Fibroblast of the aortic adventitia (primary cell): ENCODE measurements at places on chromosomes 13 and 19.

GRCh38 chr19:16136185-16136999 lies 7.1 kb upstream of the HSH2D start:
- peak; percentile 10 for DNase-seq

GRCh38 chr19:18500799-18501198 lies 21.1 kb downstream of the ELL start:
- DNase-seq = peak; percentile 64

- DNase-seq = no peak
Observed at GRCh38 chr13:110261166-110262081, 45.5 kb downstream of the COL4A1 start.

DNA sequence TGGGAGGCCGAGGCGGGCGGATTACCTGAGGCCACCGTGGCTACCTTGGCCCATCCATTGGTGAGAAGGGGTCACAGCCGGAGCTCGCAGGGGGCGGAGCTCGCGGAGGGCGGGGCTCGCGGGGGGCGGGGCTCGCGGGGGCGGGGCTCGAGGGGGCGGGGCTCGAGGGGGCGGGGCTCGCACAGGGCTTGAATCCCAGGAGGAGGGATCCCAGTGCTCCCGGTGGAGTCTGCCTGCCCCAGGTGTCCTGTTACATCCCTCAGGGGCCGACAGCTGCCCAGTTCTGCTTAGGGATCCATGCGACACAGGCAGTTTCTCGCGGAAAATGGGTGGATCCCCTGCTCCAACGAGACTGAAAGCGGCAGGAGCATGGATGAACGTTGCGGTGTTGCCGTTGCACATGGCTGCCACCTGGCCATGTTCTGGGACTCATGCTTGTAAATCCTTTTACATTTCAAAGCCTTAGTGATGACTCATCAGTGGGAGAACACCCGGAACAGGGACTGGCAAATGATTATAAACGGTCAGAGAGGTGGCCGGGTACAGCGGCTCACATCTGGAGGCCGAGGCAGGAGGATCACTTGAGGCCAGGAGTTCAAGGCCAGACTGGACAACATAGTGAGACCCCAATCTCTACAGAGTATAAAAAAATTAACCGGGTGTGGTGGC lies 25.1 kb downstream of the TMPRSS9 start:
- peak; percentile 63 for DNase-seq

DNA sequence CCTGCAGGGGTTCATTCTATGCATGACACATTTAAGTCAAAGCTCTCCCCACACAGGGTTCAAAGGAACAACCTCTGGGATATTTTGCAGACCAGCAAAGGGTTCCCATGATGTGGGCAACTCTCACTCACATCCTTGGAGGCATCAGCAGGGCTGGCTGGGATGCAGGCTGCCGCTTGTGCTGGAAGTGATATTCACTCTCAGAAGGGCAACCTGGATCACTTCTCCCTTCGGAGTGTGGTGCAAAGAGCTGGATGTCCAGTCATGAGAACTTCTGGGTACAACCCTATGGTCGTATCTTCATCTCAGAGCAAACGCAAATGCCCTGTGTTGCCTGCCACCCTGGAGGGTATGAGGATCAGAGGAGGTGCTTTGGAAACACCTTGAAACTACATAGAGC lies 98.6 kb downstream of the ZDHHC20 start:
- DNase-seq = no peak

DNA sequence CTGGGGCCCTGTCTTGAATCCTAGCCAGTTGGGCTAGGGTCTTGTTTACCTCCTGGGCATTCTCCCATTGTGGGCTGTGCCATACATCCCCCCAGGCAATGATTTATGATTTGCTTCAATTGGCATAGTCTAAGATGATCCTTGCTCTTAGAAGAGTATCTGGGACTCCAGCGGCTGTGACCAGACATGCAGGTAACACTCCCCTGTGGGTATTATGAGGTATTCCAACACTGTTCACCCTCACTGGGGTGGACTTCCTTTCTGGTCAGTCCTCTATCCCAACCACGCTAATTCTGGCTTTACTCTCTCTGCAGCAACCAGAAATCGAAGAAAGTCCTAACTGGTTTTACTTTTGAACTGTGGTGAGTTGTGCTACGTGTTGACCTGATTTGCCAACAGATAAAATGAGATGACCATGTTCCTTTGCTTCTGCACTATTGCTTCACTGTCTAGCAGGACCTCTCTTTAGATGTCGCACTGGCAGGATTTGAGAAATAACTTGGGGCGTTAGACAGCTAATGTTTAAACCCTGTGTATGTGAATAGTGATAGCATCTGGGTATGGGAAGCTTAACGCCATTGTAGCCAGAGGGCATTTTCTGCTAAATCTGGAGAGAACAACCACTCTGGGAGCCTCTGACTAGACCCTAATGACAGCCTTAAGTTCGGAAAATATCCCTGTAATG lies 6.7 kb upstream of the LRCH1 start:
- no peak for DNase-seq

- no peak for DNase-seq
Observed at GRCh38 chr19:50794074-50794875, 4.1 kb downstream of the ACP4 start.

DNA sequence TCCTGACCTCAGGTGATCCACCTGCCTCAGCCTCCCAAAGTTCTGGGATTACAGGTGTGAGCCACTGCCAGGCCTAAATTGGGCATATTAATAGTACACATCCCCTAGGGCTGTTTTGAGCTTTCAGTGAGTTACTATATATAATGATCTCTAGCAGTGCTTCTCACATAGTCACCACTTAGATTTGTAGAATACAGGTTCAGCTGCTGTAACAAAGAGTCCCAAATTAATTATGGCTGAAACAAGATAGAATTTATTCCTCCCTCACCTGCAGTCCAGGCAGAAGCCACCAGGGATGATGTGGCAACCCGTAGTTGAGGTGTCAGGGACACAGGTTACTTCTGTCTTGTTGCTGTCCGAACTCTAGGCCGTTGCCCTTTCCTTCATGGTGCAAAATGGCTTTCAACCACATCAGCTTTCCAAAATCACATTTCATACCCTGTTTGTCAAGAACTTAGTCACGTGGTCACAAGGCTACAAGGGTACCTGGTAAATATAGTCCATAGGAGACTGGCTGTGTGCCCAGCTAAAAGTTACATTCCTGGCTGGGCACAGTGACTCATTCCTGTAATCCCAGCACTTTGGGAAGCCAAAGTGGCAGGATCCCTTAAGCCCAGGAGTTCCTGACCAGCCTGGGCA lies 2.9 kb downstream of the PROSER3 start:
- DNase-seq = no peak
